Motor neuron (in vitro differentiated cells): ENCODE measurements at places on chromosomes 16 and 17. TPM values are rescaled to one million over a fixed set of nuclear protein-coding genes. Genes with fewer than 3 reads are reported as not detected.

C16orf46 gene
- 4.2 and 7.2 TPM in 2 replicates for total RNA-seq

DPEP1 gene
- 0.28 TPM in 1 of 2 replicates, not detected in the other for total RNA-seq

TMEM88 gene
- 1.1 and 1.9 TPM in 2 replicates for total RNA-seq

IGF2BP1 gene
- total RNA-seq: 4.0 and 4.3 TPM in 2 replicates

TBC1D3L gene
- 10.2 and 11.7 TPM in 2 replicates for total RNA-seq

IL34 gene
- total RNA-seq: 0.21 and 0.37 TPM in 2 replicates
